H7 (cell line): ENCODE measurements at places on chromosomes 11 and 22. TPM values are rescaled to one million over a fixed set of nuclear protein-coding genes. Genes with fewer than 3 reads are reported as not detected.

Gene KRTAP5-11
- 0.92 TPM in 1 of 2 replicates, not detected in the other for total RNA-seq

DNA sequence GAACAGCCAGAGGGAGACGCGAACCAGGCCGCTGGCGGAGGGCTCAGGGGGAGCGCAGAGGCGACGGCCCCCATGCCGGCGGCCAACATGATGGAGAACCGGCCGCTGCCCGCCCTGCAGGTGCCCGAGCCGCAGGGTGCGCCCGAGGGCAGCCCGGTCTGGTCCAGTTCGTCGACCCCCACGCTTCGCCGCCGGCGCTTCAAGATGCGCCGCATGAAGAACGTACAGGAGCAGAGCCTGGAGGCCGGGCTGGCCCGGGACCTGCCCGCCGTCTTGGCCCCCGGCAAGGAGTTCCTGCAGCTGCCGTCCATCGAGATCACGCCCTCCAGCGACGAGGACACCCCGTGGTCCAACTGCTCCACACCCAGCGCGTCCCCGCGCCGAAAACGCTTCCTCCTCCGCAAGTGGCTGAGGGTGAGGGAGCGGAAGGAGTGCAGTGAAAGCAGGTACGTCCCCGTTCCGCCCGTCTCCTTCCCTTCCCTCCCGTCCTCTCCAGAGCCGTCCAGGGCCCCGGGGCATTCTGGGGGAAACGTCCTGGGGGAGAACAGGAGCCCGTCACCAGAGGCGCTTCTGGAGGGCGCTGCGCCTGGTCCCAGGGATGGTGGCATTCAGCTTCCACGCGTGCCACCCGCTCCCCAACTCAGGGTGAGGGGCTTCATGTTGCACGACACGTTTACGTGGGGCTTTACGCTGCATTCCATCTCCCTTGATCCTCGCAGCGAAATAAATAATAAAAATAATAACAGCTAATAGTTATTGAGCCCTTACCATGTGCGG is 840 bp downstream of the GRAMD1B start:
- peak; percentile 79 for DNase-seq

DNA sequence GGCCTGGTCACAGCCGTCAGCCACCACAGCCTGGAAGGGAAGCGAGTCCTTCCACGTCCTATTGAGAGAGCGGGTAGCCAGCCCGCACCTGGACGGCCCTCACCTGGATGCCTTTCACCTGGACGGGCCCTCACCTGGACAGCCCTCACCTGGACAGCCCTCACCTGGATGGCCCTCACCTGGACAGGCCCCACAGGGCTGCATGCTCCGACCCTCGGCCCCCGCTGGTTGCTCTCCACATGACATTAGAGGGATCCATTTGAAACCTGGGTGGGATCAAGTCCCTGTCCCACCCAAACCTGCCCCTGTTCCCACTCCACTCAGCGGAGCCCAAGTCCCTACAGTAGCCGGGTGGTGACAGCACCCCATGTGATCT is 3.7 kb downstream of the C1QTNF6 start:
- no peak for DNase-seq

- DNase-seq, result no peak
Observed at GRCh38 chr11:22702031-22702430, 35.6 kb downstream of the GAS2 start.

DNA sequence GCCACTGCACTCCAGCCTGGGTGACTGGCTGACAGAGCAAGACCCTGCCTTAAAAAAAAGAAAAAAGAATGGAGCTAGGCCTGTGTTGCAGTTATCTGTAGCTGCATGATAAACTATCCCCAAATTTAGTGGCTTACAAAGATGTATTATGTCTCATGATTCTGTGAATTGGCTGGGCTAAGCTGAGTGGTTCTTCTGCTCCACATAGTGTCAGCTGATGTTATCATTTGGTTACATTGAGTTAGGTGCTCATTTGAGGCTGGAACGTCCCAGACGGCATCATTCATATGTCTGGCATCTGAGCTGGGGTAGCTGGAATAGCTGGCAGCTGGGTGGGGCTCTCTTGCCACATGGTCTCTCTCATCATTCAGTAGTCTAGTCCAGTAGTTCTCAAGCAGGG is 8.2 kb upstream of the ASCC2 start:
- DNase-seq, result no peak

DNA sequence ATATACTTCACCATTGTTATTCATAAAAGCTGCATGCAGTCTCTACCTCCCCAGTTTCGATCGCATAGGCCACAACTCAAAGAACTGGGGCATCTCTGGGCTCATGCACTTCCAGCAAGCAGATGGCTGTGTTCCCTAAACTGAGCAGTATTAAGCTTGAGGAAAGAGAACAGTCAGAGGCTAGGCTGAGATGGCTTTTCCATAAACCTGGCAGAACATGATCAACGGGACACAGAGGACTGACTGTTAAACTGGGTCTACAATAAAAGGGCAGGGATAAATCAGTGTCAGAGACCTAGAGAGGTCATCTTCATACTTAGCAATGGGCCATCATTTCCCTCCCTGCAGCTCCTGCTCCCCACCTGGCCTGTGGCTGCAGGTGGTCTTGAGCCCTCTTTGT is 171.0 kb upstream of the NECTIN1 start:
- no peak for DNase-seq
